ENCODE measurements at places on chromosomes 3 and 15.

- DNase-seq: no peak
These were observed 161.4 kb upstream of the POU1F1 start for GRCh38 chr3:87437765-87438164.

DNA sequence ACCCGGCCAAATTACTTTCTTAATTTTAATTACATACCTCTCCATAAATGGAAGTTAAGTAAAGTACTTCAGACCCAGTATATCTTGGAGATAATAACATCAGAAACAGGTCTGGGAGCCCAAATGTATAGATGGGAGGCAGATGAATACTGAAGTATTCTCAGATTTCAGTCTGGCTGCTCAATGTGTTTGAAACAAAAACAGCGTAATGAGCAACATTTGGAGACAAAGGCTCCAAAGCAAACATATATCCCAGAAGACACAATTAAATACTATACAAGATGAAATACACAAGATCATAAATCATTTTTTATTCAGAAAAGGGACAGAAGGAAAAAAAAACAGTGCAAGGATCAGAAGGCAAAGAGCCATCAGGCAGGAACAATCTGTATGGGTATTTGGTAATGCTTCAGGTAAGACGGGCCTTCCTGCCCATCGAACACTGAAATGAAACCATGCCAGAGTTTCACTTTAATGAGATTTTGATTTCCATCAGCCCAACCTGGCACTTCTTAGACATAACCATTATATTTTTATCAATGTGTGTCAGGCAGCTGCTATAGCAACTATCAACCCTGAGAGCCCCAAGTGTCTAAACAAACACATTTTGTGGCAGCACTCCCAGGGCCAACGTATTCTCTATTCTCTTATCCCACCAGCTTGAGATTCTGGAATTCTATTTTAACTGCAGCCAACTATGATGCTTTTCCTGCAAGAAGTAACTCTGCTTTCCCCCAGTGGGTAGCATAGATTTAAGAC is 210.8 kb downstream of the STT3B start:
- DNase-seq: peak; percentile 32

GRCh38 chr3:11381141-11381540 is 108.9 kb downstream of the ATG7 start:
- no peak for DNase-seq

GRCh38 chr3:47522082-47522987 is 8.8 kb upstream of the ELP6 start:
- peak; percentile 86 for DNase-seq

DNA sequence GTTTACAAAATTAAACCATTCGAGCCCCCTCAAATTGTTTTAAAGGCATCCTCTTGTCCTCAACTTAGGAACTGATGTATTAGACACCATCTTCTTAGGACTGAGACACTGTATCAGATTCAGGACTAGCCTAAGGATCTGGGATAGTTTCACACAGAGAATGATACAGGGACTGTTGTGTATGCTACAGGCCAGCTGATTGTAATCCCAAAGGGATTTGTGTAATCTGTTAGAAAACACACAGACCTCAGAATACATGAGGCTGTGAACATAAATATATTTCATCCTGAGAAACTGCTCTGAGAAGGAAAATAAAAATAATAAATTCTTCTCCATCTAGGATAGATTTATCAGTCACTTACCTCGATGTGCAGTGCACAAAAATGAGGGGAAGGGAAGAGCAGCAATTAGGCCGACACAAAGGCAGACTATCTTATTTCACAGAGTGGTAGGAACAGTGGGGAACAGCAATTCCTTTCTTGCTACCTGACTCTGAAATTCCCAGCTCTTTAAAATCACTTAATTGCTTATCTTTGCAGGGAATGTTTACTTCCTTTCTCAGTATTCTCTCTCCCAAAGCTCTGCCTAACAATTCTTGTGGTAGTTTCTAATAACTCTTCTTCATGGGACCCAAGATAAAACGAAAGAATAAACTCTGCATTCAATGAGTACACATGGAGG is 322.5 kb downstream of the MAGI1 start:
- no peak for DNase-seq

Measured in mucosa of gallbladder (tissue), 1 donor.